Umbilical cord (tissue), 2 donors: ENCODE measurements at places on chromosomes 16 and 17. TPM values are rescaled to one million over a fixed set of nuclear protein-coding genes. Genes with fewer than 3 reads are reported as not detected.
A peak's percentile ranks its signal among the peaks of the same experiment; 100 is the strongest.

DNA sequence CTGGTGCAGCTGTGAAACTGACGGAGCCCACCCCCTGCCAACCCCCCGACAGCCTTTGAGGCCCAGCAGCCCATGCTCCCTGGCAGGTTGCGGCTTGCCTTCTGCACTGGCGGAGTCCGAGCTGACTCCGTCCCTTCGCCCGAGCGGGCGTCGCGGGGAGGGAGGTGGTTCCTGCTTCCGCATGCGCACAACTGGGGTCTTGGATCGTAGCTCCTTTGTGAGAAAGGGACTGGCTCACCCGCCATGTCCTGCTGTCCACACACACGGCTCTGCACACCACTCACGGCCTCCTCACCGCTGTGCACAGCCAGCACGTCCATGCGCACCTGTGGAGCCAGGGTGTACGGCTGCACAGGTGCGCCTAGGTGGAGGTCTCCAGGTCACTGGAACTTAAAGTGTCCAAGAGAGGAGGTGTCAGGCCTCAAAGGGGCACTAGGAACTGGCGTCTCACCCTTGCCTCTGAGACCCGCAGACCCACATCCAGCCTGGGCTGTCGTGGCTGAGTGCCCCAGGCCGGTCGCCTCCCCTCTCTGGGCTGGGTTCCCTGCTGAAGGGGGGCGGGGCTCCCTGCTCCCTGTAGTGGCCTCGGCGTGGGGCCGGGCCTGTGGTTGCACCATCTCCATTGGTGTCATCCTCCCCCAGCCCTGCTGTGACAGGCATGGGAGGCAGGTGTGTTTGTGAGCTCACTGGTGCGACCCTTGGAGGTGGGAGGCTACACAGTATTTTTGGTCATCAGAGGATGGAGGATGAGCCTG lies 45.3 kb downstream of the JPH3 start:
- no peak for DNase-seq

DNA sequence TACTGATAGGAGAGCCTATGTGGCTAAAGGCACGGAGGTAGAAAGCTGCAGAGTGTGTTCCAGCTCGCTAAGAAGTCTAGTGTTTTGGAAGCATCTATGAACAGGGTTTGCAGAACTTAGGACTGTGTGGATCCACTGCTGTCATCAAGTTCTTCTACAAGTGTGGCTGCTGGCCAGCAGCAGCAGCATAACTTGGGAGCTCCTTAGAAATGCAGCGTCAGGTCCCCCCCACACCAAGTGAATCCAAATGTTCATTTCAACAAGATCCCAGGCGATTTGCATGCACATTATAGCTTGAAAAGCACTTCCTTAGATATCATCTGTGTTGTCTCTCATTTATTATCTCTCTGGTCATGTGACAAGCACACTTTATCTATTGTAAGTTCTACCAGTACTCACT lies 131.9 kb upstream of the SHISA6 start:
- DNase-seq: peak; percentile 35

GRCh38 chr17:43442711-43443110 lies 41.1 kb upstream of the DHX8 start:
- no peak for DNase-seq

DNA sequence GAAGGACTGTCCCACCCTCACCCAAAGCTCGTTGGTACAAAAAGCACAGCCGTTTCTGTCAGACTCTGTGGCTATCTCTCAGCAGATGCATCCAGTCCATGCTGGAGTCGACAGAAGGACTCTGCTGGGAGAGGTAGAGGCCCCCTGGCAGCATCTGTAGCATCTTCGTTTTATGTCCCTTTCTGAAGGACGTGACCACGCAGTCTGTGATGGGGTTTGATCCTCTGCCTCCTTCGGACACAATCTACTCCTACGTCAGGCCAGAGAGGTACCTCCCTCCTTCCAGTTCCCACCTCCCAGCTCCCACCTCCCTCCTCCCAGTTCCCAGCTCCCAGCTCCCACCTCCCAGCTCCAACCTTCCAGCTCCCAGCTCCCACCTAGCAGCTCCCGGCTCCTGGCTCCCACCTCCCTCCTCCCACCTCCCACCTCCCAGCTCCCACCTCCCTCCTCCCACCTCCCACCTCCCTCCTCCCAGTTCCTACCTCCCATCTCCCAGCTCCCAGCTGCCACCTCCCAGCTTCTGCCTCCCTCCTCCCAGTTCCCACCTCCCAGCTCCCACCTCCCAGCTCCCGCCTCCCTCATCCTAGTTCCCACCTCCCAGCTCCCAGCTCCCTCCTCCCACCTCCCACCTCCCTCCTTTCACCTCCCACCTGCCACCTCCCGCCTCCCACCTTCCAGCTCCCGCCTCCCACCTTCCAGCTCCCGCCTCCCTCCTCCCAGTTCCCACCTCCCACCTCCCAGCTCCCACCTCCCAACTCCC lies 11.4 kb upstream of the MC1R start:
- DNase-seq: no peak

DNA sequence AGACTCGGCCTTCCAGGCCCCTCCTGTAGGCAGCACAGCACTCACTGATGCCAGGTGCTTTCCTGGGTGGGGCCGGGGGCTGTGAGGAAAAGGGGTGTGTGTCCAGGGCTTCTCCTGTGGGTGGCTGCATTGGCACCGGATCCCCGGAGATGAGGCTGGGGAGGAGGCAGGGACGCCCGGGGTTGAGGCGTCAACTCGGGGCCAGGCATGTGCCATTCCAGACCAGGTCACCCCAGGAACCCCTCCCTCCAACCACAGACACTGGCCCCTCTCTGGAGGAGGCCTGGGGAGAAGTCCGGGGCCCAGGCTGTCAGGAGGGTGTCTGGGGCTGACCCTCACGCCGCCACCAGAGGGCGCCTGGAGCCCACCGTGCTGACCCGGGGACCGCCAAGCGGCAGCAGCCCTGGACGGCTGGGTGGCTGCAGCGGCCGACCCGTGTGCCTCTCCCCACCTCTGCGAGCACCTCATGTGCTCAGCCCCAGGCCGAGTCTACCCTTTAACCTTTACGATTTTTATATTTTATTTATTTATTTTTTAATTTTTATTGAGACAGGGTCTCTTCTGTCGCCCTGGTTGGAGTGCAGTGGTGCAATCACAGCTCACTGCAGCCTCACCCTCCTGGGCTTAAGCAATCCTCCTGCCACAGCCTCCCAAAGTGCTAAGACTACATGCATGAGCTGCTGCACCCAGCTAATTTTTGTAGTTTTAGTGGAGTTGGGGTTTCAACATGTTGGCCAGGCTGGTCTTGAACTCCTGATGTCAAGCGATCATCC lies 3.2 kb upstream of the METRN start:
- peak; percentile 54 for DNase-seq

The NT5M gene
- 8.4 TPM for total RNA-seq

DNA sequence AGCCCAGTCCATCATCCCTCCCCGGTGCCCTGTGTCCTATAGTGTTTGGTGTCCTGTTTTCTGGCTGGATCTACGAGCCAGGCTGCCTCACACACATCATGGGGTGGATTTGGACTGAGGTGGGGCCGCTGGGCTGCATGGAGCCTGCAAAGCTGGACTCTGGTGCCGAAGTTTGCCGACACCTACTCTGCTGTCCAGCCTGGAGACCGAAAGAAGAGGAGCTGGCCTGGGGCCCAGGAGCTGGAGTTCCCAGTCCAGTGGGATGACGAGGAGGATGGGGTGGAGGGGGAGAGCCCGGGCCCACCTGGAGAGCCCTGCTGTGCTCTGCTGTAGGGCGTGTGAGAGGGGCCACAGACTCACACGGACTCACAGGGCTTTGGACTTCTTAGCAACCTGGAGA lies 40.3 kb upstream of the ENPP7 start:
- no peak for DNase-seq

- no peak for DNase-seq
Observed at GRCh38 chr16:2734844-2735515, 15.0 kb upstream of the PRSS27 start.

DNA sequence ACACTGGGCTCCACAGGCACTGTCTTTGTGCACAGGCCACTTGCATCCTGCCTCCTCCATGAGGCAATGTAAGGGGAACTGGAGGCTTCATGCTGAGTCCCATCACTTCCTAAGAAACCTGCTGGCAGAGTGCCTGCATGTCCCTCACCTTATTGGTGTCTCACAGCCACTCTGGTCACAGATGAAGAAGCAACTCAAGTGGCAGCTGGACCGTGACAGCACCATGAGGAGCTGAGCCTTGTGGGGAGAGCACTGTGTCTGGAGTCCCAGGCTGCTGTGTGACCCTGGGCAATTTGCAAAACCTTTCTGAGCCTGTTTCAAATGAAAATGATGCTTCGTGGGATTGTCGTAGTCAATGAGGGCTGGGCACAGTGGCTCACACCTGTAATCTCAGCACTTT lies 19.5 kb downstream of the ANKRD40 start:
- DNase-seq: no peak

DNA sequence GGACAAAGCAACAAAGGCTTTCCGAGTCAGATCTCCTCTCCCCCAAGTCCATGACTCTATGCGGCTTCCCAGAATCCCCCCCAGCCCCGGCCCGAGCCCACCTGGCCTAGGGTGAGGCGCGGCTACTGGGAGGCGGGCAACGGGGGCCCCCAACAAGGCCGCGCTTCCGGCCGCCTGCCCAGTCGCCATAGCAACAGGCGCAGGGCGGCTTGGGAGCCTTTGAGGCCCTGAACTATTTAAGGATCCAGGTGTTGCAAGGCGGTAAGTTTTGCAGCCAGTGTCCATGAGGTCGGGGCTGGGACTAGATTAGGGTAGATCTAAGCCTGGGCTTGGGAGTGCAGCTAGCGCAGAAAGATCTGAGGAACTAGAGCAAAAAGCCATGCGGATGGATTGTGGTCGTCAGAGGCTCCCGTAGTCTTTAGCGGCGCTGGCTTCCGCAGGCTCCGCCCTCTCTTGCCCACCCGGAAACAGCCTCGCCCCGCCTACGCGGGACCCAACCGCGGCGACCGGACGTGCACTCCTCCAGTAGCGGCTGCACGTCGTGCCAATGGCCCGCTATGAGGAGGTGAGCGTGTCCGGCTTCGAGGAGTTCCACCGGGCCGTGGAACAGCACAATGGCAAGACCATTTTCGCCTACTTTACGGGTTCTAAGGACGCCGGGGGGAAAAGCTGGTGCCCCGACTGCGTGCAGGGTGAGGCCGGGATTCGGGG lies at the start of the genes KIAA0753 and TXNDC17:
Gene KIAA0753 (minus strand): TSS at position 176 of the 711 bp plus-strand sequence. CDS start 5,608 bp downstream, outside the sequence.
Gene TXNDC17 (plus strand): TSS at position 525 of the 711 bp plus-strand sequence. CDS start 23 bp downstream, at position 548.
- DNase-seq: peak; percentile 95

- DNase-seq: no peak
Observed at GRCh38 chr17:78726513-78726912, 55.6 kb downstream of the CYTH1 start.

The GPR139 gene
- not detected for total RNA-seq

DNA sequence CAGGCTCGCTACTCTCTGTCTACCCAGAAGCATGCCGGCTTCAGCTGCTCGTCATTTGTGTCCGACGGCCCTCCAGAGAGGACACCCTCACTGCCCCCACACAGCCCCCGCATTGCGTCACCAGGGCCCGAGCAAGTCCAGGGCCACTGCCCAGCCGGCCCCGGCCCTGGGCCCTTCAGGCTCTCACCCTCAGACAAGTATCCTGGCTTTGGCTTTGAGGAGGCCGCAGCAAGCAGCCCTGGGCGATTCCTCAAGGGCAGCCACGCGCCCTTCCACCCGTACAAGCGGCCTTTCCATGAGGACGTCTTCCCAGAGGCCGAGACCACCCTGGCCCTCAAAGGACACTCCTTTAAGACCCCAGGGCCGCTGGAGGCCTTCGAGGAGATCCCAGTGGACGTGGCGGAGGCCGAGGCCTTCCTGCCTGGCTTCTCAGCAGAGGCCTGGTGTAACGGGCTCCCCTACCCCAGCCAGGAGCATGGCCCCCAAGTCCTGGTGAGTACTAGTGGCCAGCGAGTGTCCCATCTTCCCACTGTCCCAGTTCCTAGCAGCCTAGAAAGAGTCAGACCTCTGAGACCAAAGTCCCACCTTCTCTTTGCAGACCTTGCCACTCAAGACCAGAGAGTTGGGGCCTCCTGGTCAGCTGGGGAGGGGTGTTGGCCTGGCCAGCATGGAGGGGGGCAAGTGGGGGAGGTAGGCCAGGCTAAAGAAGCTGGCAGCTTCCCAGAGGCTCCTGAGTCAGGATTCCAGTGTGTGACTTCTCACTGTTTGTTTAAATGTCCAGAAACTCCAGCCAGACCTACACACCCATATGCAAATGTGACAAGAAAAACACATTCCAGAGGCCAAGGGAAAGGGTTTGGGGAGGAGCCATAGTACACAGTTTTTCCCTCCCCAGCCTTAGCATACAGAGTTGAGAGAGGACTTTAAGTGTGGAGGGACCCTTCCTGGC lies 18.6 kb downstream of the FOXN1 start:
- DNase-seq: peak; percentile 79

The NTN3 gene
- total RNA-seq: 5.3 TPM

- no peak for DNase-seq
Observed at GRCh38 chr16:50393858-50394802, 25.3 kb upstream of the BRD7 start.
